ENCODE measurements at places on chromosomes 5 and 9.

GRCh38 chr9:13351778-13352386 lies 72.4 kb upstream of the MPDZ start:
- no peak for DNase-seq

- peak; percentile 3 for DNase-seq
Measured at GRCh38 chr9:129640871-129641749, 841 bp downstream of the ASB6 start.

- DNase-seq = no peak
Measured at GRCh38 chr5:139104577-139105276, 93.4 kb downstream of the SIL1 start.

GRCh38 chr9:107946364-107947141 lies 457.0 kb upstream of the KLF4 start:
- no peak for DNase-seq

DNA sequence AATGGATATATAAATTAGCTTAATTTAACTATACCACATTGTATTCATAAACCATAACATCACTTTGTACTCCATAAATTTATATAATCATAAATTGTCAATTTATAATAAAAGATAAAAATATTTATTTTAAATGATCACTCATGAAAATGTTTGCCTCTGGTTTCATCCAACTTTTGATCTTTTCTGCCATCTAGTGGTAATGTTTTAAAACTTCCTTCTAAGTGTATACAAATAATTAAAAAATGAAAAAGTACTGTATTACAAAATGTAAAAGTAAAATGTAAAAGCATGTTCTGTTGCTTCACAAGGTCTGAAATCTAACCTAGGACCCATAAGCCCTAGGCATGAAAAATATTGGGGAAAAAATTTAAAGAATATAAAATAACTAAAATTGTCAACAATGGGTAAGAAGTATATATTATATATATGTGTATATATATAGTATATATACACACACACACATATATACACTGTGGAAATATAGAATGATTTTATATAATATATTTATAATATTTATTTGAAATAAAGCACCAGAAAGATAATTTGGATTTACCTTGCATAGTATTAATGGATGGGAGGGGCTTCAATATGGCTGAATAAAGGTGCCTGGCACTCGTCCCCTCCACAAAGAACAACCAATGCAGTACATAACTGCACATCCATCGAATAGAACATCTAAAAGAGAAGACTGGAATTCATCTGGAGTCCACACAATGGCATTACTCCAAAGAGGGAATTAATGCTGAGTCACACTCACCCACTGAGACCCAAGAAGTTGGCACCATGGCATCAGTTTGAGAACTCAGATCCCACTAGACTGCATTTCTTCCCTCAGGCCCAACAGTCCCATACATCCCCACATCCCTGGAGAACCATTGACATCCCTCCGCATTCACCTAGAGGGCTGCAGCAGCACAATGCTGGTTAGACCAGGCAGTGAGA lies 32.5 kb downstream of the ANXA1 start:
- DNase-seq = no peak

DNA sequence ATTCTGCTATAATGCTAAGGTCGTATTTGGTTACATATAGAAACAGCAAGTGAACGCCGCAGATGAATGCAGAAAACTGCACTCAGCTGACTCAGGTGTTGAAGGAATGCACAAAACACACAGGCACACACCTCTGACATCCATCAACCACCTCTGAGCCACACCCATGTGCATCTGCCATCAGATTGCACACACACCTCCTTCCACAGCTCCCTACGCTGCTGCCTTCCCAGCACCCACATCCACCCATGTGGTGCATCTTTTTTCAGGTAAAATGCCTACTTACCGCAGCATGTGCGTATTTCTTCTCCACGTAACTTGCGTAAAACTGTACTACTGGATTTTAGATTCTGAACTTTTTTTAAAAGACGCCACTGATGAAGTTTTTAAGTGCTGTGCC lies 7.1 kb downstream of the STK10 start:
- DNase-seq = no peak

DNA sequence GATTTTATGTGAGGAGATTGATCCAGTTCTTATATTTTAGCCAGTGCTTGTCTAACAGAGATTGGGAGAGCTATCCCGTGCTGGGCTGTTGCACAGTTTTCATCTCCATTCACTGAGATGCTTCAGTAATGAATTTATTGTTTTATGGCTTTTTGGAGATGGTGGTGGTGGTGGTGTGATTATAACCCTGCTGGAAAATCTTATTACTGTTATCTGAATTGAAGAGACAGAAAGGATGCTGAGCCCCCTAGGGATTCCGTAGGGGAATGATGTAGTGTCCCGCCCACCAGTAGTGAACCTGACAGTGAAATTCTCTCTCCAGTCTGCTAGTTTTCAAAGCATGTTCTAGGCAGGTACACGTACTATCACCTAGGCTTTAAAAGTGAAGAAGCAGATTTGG lies 1.9 kb downstream of the RAI14 start:
- DNase-seq = no peak

DNA sequence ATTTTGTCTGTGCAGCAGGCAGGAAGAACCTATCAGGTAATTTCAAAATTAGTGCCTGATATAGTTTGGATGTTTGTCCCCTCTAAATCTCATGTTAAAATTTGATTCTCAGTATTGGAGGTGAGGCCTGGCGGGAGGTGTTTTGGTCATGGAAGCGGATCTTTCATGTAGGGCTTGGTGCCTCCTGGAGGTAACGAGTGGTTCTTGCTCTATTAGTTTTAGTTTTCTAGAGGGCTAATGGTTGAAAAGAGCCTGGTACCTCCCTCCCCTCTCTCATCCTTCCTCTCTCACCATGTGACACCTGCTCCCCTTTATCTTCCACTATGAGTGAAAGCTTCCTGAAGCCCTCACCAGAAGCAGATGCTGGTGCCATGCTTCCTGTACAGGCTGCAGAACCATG lies 106.3 kb downstream of the DRD1 start:
- no peak for DNase-seq

DNA sequence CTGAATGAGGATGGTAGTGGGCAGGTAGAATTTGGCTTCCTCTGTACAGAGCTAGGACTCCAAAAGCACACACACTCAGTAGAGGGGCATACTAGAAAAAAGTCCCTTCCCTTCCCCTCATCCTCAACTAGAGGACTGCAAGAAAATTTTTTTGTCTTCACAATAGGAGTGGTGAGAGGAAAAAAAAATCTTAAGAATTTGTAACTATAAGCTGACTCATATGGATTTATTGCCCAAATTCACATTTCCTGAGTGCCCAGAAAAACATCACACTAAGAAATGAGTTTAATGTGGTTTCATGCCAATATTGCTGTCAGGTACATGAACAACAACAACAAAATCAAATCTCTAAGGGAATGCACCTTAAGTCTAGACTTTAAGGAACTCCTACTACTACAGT lies 43.7 kb downstream of the RANBP6 start:
- no peak for DNase-seq

DNA sequence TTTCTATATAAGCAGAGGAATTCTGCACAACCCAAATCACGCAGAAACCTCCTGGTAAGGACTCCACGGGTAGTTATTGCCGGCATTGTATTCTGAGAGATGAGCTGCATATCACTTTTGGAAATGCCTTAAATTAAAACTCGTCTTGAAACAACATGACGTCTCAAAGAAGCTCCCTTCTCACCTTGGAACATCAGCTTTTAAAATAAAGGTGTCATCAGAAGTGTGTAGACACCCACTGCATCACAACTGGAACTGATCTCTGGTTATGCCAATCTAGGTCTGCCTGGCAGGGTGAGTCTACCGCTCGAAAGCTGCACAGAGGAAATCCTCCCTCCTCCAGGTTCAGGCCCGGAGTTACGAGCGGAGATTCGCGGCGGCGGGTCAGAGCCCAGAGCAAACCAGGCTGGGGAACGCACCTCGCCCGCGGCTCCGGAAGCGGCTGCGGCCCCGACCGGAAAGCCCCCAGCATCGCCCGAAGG lies 974 bp upstream of the SLC12A2 start:
- DNase-seq = no peak

GRCh38 chr9:109478051-109478563 lies 20.0 kb downstream of the PTPN3 start:
- DNase-seq = no peak

- DNase-seq = peak; percentile 50
Measured at GRCh38 chr5:95620870-95621838, 1.3 kb downstream of the GPR150 start.

DNA sequence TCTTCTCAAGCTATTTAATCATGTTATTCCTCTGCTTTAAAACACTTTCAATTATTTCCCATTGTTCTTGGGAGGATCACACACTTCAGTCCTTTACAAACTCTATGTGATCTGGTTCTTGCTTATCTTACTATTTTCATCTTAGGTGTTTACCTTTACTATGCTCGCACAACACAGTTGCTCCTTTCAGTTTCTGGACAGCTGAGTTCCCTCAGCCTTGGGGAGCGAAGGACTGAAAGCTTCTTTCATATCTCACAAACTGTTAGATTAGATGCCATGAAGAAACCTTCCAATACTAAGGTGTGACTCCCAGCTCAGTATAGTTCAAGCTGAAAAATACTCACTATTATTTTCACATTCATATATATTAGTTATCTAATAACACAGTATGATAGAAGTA lies 117.9 kb downstream of the CDC42SE2 start:
- DNase-seq = no peak

DNA sequence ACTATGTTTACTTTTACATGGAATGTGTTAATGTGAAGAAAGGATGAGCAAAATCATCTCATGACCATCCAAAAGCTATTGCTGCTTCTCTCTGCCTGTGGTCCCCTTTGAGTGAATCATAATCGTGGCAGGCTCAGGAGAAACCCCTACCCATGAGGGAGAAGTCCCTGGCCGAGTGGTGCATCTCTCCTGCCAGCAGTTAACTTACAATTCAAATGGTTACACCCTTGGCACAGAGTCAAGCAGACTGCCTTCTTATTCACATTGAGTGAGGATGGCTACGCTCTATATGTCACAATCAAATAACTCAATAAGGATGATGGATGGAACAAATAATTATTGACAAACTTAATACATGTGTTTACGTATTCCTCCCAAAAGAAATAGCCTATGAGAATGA lies 179.1 kb downstream of the FGF1 start:
- no peak for DNase-seq

GRCh38 chr5:60633341-60633740 lies 66.6 kb downstream of the DEPDC1B start:
- no peak for DNase-seq

DNA sequence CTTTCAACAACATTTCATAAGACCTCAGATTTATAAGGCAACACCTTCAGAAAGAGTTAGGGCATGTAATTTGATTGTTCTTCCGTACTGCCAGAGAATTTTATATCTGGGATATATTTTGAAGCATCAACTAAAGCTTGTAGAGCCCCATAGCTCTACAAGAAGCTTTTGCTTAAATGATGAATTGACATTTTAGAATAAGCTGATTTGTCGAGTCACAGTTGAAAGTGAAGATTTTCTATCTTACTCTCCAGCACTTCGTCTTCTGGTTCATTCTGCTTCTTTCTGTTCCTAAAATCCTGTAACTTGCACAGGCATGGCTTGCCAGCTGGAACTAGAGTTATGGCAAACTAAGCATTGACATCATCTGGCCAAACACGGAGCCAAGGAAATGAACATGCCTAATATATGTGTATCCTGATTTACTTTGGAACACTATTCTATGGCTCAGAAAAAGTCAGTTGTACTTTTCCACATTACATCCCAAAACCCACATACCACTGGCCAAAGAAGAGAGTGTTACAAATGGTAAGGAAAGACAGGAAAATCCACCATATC lies 68.6 kb upstream of the MAST4 start:
- no peak for DNase-seq

- DNase-seq = no peak
Measured at GRCh38 chr5:143121135-143121475, 282.4 kb downstream of the NR3C1 start.

GRCh38 chr5:56170557-56170956 lies 62.6 kb downstream of the ANKRD55 start:
- DNase-seq = no peak

- peak; percentile 68 for DNase-seq
Measured at GRCh38 chr5:9898319-9898718, 268.2 kb upstream of the TAS2R1 start.
